ENCODE measurements at places on chromosomes 2 and 18.
A peak's percentile ranks its signal among the peaks of the same experiment; 100 is the strongest.

GRCh38 chr2:236715491-236715961, 145.9 kb downstream of the ACKR3 start:
- no peak for DNase-seq

GRCh38 chr2:8548619-8549150, 133.2 kb upstream of the ID2 start:
- DNase-seq, result no peak

GRCh38 chr2:68238955-68239822, 13.1 kb downstream of the PPP3R1 start:
- no peak for DNase-seq

DNA sequence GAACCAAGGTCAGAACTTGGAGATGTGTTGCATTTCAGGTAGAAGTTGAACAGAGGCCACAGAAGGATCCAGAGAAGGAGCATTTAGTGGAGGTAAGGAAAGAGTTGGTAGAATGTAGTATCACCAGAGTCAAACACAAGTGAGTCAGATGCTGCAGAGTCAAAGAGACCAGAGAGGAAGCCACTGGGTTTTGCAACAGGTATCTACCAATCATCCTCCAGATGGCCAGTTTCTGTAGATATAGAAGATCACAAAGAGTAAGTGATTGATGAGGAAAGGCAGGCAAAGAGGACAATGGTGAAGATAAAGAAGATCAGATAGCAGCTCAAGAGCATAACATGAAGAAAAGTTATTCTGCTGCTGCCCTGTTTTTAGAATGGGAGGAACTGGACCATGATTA, 75.9 kb downstream of the GTF3C3 start:
- DNase-seq, result no peak

DNA sequence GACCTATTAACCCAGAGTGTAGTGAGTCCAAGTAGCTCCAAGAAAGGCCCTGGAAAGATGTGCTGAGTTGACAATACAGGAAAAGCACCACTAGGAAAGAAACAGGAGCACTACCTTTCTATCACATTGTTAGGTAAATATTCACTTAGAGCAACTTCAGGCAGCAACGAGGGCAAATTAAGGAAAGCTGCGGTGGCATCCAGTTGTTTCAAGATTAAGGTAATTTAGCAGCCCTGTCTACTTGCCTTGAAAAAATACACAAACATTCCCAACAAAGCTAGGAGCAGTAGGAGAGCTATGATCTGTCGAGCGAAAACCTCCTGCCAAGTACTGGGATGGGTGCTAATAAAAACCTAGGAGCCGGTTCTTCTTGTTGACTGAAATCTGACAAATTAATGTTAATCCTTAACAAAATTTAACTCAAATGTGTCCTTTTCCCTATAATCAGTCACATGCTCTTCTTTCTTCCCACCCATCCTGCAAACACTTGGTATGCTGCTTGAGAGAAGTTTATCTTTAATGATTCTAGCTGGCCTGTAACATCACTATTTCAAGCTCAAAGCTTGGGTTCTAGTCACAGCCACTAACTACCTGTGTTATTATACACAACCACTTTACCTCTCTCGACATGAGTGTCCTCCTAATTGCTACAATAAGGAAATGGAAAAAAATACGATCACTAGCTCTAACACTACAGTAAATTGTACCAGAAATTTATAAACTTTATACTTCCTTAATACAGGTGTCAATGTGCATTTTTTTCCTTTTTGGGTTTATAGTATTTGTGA, 2.0 kb downstream of the ACAA2 start:
- no peak for DNase-seq

- DNase-seq, result no peak
Measured at GRCh38 chr2:201084863-201085262, 13.1 kb downstream of the NDUFB3 start.

GRCh38 chr2:132615329-132616085, 54.5 kb downstream of the LYPD1 start:
- DNase-seq, result no peak

GRCh38 chr2:36553683-36554082, 44.3 kb downstream of the FEZ2 start:
- no peak for DNase-seq

DNA sequence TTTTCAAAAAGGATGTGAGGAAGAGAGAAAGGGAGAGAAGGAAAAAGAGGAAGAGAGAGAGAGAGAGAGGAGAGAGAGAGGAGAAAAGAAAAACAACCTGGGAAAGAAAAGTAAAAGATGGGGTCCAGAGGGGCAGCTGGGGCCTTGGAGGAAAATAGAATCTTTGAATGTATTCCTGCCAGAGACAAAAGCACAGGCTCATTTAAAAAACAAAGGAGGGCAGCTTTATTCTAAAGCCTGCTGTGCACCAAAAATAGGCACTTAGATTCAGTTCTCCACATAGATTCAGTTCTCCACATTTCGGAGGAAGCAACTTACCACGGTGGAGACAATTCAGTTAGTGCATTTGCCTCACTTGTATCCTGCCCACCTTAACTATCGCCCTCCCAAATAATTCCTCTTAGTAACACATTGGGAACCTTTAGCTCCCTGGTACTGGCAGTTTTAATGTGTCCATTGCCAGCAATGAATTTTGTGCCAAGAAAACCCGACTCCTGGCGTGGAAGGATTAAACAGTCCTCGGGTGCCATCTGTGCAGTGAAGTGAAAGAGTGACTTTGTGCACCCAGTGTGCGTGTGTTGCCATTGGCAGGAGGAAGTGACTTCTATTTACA, 71.3 kb downstream of the DPP4 start:
- DNase-seq, result no peak

- DNase-seq, result no peak
Measured at GRCh38 chr2:232545511-232546375, 4.6 kb downstream of the TIGD1 start.

DNA sequence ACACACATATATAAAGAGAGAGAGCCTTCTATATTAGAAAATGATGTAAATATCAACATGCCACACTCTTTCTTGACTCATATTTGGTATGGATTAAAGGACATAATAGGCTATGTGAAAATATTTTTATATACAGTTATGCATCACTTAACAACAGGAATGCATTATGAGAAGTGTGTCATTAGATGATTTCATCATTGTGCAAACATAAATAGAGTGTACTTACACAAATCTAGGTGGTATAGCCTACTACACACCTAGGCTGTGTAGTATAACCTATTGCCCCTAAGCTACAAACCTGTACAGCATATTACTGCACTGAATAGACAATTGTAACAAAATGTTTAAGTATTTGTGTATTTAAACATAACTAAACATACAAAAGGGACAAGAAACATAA, 354.8 kb upstream of the CNTNAP5 start:
- DNase-seq, result no peak

DNA sequence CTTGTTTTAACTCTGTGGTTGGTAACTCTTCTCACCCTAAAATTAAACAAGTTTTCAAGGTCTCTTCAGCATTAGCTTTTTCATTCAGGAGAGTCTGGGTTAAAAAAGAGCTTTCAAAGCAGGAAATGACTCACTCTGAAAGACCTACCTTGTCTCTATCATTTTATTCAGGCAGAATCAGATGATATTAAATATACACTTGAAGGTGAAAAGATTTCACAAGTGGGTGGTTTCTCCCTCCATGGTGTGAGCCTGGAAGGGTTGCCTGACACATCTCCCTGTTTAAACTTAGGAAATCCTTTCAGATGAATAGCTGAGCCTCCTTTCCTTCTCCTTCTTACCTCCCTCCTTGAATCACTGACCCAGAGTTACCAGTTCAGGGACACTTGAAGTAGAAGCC, 1402.0 kb upstream of the PIK3C3 start:
- no peak for DNase-seq

DNA sequence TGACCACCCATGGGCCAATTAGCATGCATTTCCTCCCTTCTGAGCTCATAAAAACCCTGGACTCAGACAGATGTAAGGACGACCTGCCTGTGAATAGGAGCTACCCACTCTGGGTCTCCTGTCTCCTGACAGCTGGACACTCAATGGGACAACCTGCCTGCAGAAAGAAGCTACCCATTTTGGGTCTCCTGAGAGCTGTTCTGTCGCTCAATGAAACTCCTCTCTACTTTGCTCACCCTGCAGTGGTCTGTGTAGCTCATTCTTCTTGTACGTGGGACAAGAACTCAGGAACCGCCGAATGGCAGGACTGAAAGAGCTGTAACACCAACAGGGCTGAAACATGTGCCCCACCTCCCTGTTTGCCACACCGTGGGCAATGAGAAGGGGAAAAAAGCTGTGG, 60.3 kb upstream of the DYNC1I2 start:
- DNase-seq, result no peak

GRCh38 chr2:46297546-46298271, 502 bp downstream of the EPAS1 start:
- DNase-seq, result peak; percentile 73

GRCh38 chr18:28582724-28583123, 405.8 kb upstream of the CDH2 start:
- DNase-seq, result no peak

DNA sequence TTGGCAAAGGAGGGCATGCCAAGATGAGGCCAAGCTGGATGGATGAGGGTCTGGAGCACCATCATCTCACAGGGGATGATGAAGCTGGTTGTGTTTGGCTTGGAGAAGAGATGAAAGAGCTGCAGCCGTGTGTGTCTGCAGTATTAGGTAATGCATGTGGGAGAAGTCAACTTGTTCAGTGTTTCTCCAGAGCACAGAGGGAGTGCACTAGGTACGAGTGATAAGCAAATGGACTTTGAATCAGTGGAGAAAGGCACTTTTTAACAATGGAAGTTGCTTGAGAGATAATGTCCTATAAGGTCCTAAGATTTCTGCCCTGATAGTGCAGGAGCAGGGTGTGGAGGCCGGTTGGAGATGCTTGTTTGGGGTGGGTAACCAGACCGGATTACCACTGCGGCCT, 36.0 kb downstream of the SLC14A2 start:
- DNase-seq, result no peak

- no peak for DNase-seq
Measured at GRCh38 chr2:126367361-126367760, 288.6 kb upstream of the GYPC start.

- no peak for DNase-seq
Measured at GRCh38 chr18:47036298-47036874, 965 bp upstream of the ELOA2 start.

DNA sequence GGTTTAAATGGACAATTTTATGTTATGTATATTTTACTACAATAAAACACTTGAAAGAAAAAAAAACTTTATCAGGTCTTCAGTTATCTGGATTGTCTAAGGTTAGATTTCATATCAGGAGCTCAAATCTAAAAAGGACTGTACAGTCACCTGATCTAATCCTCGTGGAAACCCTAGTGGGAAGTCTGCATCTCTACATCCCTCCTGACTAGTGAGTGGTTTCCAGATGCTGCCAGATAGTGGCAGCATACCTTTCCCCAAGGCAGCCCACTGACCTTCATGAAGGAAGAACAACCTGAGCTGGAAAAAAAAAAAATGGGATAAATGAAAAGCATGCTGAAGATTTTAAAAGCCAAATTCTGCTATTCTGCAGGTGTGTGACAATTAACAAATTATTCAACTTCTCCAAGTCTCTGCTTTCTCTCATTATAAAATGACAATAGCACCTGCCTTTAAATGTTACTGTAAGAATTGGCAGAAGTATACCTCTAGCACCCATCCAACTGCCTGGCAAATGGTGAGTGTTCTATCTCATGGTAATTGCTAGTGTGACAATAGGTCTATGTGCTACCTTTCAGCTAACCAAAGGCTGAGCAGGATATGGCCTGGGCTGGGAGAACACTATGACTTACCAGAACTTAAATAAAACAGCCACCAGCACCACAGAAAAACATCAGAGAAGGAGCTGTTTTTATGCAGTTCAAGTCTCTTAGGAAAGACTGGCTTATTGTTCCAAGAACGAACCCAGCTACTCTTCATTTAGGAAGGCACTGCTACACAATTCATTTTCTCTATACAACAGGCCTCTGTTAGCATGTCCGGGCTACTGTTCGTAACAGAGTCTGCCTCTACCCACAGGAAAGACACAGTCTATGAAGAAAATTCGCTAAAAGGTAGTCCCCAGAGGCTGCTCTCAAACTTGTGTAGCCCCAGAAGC, 8.6 kb downstream of the CLASP1 start:
- DNase-seq, result no peak

DNA sequence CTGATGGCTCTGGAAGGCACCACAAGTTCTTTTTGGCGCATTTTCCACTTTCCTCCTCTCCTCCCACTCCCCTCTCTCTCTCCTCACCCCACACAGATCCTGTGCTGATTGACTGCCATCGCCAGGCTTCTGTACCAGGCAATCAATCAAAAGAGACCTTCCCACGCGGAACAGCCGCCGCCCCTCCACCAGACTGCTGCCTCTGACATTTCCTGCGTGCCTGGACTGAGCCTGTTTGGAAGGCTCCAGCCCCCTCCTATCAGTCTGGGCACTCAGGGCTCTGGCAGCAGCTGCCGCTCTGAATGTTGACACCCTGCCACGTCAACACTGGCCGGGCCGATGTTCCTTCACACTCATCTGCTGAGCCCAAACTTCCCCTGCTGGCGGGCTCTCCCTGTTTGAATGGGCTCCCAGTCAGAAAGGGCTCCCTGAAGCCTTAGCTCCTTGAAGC, 467.7 kb downstream of the EPHA4 start:
- DNase-seq, result no peak

DNA sequence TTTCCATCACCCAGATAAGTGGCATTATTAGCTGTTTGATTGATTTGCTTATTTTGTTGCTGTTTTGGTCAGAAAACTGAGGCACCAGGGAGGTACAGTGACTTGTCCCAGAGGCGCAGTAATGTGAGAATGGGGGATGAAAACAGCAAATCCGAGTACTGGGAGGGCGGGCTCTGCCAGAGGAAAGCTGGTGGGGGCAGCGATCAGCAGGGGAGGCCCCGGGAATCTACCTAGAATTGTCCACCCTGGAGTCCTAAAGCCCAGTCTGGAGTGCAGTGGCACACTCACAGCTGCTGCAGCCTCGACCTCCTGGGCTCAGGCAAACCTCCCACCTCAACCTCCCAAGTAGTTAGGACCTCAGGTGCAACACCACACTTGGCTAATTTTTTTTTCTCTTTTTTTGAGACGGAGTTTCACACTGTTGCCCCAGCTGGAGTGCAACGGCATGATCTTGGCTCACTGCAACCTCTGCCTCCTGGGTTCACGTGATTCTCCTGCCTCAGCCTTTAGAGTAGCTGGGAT, 17.0 kb upstream of the PTMA start:
- no peak for DNase-seq

DNA sequence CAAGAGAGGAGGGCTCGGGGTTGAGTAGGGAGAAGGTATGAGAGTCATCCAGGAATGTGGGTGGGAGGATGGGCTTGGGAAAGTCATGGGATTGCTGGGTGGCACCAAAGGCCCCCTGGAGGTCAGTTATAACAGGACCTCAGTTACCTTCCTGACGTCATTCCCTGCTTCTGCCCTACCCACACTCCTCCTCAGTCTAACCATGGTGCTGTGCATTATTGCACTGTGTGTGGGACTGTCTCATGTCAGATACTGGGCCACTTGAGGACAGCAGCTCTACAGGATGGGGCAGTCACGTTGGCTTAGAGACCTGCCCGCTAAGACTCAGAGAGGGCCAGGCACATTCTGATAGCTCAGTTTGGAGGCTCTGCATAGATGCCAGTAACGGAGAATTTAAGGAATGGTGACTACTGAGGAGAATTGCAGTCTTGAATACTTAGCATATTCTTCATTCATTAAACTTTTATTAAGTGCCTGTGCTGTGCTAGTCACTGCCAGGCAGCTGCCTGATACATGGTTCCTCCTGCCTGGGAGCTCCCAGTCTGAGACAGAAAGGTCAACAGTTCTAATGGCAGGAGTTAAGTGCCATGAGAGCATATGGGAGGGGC, 90.5 kb downstream of the LAMA3 start:
- no peak for DNase-seq

- DNase-seq, result no peak
Measured at GRCh38 chr2:161246281-161246680, 61.9 kb upstream of the PSMD14 start.

All from T-helper 9 cell (primary cell).